Activated CD4-positive, alpha-beta T cell treated with anti-CD3 and anti-CD28 coated beads for 36 hours (primary cell): ENCODE measurements at places on chromosomes 1 and 21. TPM values are rescaled to one million over a fixed set of nuclear protein-coding genes. Genes with fewer than 3 reads are reported as not detected.

Gene CHIA
- total RNA-seq, result not detected

Gene ANGPTL1
- total RNA-seq, result not detected

Gene MORN1
- total RNA-seq, result 6.1 TPM

Gene SPRR2F
- not detected for total RNA-seq

Gene ADAMTSL4
- 0.28 TPM for total RNA-seq

Gene UTS2
- not detected for total RNA-seq

Gene HP1BP3
- total RNA-seq, result 269 TPM

Gene LORICRIN
- total RNA-seq, result not detected

Gene SLC5A3
- 18.2 TPM for total RNA-seq

Gene KRTAP11-1
- not detected for total RNA-seq

Gene CFHR2
- total RNA-seq, result not detected

Gene PDC
- not detected for total RNA-seq

Gene NOS1AP
- total RNA-seq, result 0.34 TPM

Gene CD52
- 216 TPM for total RNA-seq

Gene CACNA1S
- total RNA-seq, result not detected

Gene IKBKE
- 15.3 TPM for total RNA-seq

Gene NKAIN1
- total RNA-seq, result not detected

Gene TRABD2B
- not detected for total RNA-seq

Gene OR10J1
- not detected for total RNA-seq

Gene ATP8B2
- 48.2 TPM for total RNA-seq

Gene NRIP1
- total RNA-seq, result 7.3 TPM

Gene RHBDL2
- total RNA-seq, result not detected

Gene SPATA1
- total RNA-seq, result 1.4 TPM
